ENCODE measurements at places on chromosomes 1 and 21.

DNA sequence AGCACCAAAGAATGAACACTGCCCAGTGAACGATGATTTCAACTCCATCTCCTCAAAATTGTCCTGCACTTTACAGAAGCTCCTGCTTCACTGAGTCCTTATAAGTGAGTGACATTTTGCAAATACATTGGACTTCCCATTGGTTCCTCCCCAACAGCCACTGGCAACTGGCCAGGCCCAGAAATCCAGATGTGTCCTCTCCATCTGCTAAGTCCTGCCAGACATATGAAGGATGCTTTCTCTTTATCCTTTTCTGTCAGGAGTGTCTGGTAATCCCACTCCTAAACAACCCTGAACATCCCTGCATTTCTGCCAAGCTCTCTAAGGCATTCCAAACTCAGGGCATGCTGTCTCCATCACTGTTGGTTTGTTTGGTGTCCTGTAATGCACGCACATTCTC, 271.8 kb downstream of the RRAGC start:
- DNase-seq, result no peak

- DNase-seq, result no peak
Observed at GRCh38 chr1:72498371-72498770, 216.0 kb upstream of the NEGR1 start.

GRCh38 chr1:204879351-204879750, 8.7 kb downstream of the NFASC start:
- no peak for DNase-seq

DNA sequence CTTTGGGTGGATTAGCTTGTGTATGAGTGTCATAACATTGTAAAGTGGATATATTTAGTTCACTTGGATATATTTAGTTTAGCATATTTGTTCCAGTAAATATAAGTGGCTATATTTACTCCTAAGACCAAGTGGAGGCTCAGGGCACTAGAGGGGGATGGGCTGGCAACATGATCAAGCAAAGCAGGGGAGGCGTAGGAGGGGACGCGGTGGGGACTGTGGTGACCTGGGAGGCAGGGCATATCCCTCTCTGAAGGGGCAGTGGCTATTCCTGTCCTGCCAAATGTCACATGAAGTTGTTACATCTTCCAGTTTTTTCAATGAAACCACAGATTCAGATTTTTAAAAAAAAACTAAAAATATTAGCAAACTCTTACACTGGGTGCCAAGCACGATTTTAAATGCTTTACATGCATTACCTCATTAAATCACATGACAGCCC, 51.9 kb upstream of the EDN2 start:
- DNase-seq, result no peak

GRCh38 chr1:3732434-3733093, 19.7 kb upstream of the CCDC27 start:
- DNase-seq, result no peak

GRCh38 chr1:19347533-19348172, 35.5 kb downstream of the SLC66A1 start:
- DNase-seq, result no peak

DNA sequence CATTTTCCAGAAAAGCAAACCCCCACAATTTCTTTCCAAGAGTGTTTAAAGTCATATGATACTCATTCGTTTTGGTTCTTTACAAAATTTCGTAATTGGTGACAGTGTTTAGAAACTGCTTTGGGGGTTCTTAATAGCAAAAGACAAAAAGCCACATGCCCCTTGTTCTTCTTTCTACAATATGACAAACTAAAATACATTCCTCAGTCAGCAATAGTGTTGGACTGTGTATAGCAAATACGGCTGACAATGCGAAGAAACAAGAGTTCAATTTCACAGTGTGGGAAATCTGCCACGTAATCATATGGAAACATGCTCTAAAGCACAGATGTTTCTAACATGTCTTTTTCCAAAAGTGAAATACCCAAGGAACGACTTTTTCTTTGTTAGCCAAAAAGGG, 7.6 kb upstream of the IFNAR1 start:
- no peak for DNase-seq

- DNase-seq, result no peak
Observed at GRCh38 chr1:174912264-174912663, 87.5 kb upstream of the CACYBP start.

DNA sequence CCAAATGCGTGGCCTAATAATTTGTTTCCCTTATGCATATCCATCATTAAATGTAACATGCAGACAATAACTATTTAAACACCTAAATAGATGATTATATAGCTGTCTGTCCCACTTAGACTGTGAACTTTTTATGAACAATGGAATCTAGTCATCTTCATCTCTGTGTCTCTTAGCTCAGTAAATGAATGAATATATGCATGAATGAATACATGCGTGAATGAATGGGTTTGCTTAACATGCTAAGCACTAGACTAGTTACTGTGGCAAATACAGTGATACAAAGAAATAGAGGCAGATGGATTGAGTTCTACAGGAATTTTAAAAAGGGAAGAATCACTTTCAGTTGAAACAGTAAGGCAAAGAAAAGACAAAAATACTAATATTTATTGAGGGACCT, 232.0 kb downstream of the FGGY start:
- DNase-seq, result no peak

DNA sequence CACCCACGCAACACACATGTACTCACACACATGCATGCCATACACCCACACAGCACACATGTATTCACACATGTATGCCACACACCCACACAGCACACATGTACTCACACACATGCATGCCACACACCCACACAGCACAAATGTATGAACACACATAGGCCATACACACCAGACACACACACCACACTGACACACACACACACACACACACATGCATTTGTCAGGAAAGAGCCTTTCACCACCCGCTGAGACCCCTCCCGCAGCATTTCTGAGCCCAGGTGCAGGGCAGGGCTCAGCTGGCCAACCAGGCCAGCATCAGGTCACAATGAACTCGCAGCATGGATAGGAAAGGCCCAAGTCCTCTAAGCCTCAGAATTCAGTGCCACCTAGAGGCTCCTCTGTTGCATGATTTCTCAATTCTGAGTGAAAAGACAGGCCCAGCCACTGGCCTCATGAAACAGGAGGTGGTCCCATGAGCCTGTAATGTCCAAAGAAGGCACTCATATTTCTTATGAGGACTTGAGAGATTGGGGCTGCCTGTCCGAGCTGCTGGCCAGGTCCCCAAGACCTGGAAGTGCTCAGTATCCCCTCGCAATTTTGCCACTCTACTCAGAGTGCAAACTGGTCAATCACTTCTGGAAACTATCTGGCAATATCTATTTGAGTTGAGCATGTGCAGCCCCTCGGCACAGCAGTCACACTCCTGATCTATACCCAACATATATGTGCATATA, 57.3 kb downstream of the PSMG1 start:
- DNase-seq, result no peak

Measured in amygdala (tissue), 56 donors.